ENCODE measurements at places on chromosomes 7 and 10. TPM values are rescaled to one million over a fixed set of nuclear protein-coding genes. Genes with fewer than 3 reads are reported as not detected.

MIOS gene
- total RNA-seq, result 16.5 TPM

PROSER2 gene
- total RNA-seq, result 44.3 TPM

IRF5 gene
- 17.8 TPM for total RNA-seq

AKR1D1 gene
- total RNA-seq, result not detected

NPFFR1 gene
- total RNA-seq, result not detected

ZPBP gene
- not detected for total RNA-seq

TSPAN33 gene
- 6.4 TPM for total RNA-seq
